Caco-2 (cell line): ENCODE measurements at places on chromosomes 5 and 9. TPM values are rescaled to one million over a fixed set of nuclear protein-coding genes. Genes with fewer than 3 reads are reported as not detected.

- H3K4me1 ChIP-seq, result peaks cover 12% of the 10 kb centered on the region
- H3K27me3 ChIP-seq, result no peaks in the 10 kb centered on the region
- no peak for DNase-seq
- H3K27ac ChIP-seq, result no peak overlapping the region
- H3K4me3 ChIP-seq, result no peak overlapping the region
These were observed 60.1 kb downstream of the SEMA6A start for GRCh38 chr5:116514421-116514970.

DNA sequence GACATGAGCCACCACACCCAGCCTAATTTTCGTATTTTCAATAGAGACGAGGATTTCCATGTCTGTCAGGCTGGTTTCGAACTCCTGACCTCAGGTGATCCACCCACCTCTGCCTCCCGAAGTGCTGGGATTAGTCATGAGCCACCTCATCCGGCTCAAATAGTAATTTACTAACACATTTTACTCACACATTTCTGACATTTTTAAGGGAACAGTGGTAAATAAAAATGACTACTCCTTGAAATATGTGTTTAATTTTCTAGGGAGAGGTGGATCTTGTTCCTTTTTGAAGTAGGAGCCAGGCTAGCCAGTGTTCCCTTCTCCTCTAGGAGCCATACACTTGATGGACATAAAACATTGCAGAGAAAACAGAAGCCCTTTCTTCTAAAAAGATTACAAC, 55.2 kb upstream of the ERBIN start:
- no peaks in the 10 kb centered on the region for H3K27me3 ChIP-seq
- no peaks in the 10 kb centered on the region for H3K36me3 ChIP-seq
- DNase-seq, result no peak
- no peak overlapping the region for H3K27ac ChIP-seq

DNA sequence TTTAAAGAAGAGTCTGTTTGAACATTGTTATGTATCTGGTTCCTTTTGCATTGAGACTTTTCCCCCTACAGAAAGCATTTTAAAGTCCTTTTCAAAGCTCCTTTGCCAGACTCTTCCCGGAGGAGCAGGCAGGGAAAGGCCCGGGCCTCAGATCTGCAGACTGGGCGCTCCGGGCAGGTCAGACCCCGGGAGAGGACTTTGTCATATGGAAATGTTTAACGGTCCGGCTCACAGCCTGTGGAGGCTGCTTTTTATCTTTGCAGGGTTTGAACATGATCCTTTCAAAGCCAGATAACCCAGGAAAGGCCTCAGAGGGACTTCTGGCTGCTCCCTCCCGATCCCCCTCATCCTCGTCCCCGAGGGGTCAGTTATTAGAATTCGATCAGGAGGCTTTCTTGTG, 82.1 kb upstream of the IRX2 start:
- no peak overlapping the region for H3K27ac ChIP-seq
- H3K36me3 ChIP-seq, result no peaks in the 10 kb centered on the region
- H3K4me1 ChIP-seq, result peaks cover 16% of the 10 kb centered on the region
- no peaks in the 10 kb centered on the region for H3K27me3 ChIP-seq

- no peak overlapping the region for H3K4me3 ChIP-seq
- H3K27me3 ChIP-seq, result no peaks in the 10 kb centered on the region
- DNase-seq, result no peak
- no peaks in the 10 kb centered on the region for H3K36me3 ChIP-seq
- H3K27ac ChIP-seq, result no peak overlapping the region
These were observed 18.4 kb upstream of the ALDOB start for GRCh38 chr9:101453776-101454570.

Gene APBA1
- 0.32 and 0.34 TPM in 2 replicates for total RNA-seq

Gene TAF7
- 77.2 and 78.7 TPM in 2 replicates for total RNA-seq

Gene BDP1
- total RNA-seq, result 27.5 and 30.5 TPM in 2 replicates

DNA sequence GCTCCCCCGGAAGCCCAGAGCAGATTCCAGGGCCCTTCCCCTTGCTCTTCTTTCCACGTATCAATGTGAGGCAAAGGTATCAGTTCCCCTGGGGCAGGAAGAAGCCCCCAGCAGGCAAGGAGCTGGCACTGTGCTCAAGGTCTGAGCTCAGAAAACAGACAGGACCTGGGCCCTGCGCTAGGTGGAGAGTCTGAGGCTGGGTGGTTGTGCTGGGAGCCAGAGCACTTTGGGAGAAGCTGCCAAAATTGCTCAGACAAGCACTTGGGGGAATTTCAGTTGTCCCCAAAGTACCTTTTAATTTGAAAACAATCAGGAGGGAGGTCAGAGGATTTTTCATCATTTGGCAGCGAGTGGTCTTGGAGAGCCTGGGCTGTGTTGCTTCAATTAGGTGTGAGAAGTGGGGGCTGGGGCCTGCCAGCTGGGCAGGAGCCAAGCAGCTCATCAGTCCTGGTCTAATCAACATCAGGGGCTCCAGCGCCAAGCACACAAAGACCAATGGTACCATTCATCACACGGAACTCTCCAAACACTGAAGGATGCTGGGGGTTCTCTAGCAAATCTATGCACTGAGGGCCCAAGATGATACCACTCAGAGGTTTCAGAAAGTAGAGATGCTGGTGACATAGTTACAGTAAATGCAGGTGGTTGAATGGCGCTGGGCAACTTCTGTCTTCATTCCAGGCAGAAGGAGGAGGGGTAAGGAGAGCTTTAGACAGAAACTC, 176.5 kb downstream of the SNX18 start:
- no peak overlapping the region for H3K27ac ChIP-seq
- no peak overlapping the region for H3K4me3 ChIP-seq
- no peak for DNase-seq
- no peaks in the 10 kb centered on the region for H3K27me3 ChIP-seq
- no peaks in the 10 kb centered on the region for H3K4me1 ChIP-seq
- H3K36me3 ChIP-seq, result no peaks in the 10 kb centered on the region; the same call in 1 of the 2 replicates

Gene SMIM15
- 57.7 and 59.7 TPM in 2 replicates for total RNA-seq

Gene S1PR3
- total RNA-seq, result 0.95 and 1.00 TPM in 2 replicates

Gene DMRT3
- total RNA-seq, result not detected in 2 replicates

GRCh38 chr5:60230456-60230855, 336.9 kb upstream of the PDE4D start:
- no peak overlapping the region for H3K27ac ChIP-seq
- no peaks in the 10 kb centered on the region for H3K4me1 ChIP-seq
- no peak for DNase-seq
- no peak overlapping the region for H3K4me3 ChIP-seq

GRCh38 chr5:81023261-81023970, 63.3 kb downstream of the RASGRF2 start:
- DNase-seq, result no peak
- H3K27ac ChIP-seq, result no peak overlapping the region
- H3K4me3 ChIP-seq, result no peak overlapping the region
- no peaks in the 10 kb centered on the region for H3K36me3 ChIP-seq
- H3K27me3 ChIP-seq, result no peaks in the 10 kb centered on the region
- peaks cover 20% of the 10 kb centered on the region for H3K4me1 ChIP-seq

DNA sequence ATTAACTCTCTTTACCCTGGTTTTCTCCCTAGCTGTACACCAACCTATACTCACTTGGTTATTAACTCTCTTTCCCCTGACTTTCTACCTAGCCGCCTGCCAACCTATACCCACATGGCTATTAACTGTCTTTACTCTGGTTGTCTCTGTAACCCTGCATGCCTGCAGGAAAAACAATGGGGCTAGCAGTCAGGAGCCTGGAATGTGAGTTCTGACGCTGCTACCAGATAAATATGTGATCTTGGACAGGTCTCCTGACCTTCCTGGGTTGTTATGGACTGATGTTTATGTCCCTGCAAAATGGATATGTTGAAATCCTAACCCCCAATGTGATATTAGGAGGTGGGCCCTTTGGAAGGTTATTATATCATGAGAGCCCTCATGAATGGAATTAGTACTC, 119.2 kb downstream of the SMARCA2 start:
- H3K27ac ChIP-seq, result no peak overlapping the region
- no peaks in the 10 kb centered on the region for H3K27me3 ChIP-seq
- no peak for DNase-seq
- no peaks in the 10 kb centered on the region for H3K36me3 ChIP-seq

Gene BARX1
- not detected in 2 replicates for total RNA-seq

- DNase-seq, result no peak
- peak overlapping the region; percentile 56 for H3K4me3 ChIP-seq
- H3K36me3 ChIP-seq, result no peaks in the 10 kb centered on the region
- no peaks in the 10 kb centered on the region for H3K27me3 ChIP-seq
These were observed 80.8 kb downstream of the NTNG2 start for GRCh38 chr9:132242621-132243155.
